Adrenal gland (tissue), 19 donors: ENCODE measurements at places on chromosomes 12 and 14. TPM values are rescaled to one million over a fixed set of nuclear protein-coding genes. Genes with fewer than 3 reads are reported as not detected.
A peak's percentile ranks its signal among the peaks of the same experiment; 100 is the strongest.

Gene KRT6A
- total RNA-seq: not detected

DNA sequence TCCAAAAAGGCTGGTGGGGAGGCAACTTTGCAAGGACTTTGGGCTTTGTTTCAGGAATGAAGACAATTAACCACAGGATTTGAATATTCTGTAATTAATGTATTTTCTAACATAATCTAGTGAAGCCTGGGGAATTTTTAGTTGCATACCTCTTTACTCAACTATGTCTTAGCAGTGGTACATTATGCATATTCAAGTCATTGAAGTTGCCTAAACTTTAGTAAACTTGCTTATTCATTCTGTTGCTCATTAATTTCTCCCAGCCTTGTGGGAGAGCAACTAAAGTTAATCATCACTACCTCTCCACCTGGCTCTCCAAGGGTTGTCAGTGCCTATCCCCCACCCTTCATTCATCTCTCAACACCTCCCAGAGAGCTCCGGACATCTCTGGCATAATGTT is 54.2 kb downstream of the IFNG-AS1 start:
- H3K27me3 ChIP-seq: no peaks in the 10 kb centered on the region
- no peak overlapping the region for H3K4me3 ChIP-seq
- no peak overlapping the region for H3K27ac ChIP-seq
- no peaks in the 10 kb centered on the region for H3K4me1 ChIP-seq
- no peak for DNase-seq

DNA sequence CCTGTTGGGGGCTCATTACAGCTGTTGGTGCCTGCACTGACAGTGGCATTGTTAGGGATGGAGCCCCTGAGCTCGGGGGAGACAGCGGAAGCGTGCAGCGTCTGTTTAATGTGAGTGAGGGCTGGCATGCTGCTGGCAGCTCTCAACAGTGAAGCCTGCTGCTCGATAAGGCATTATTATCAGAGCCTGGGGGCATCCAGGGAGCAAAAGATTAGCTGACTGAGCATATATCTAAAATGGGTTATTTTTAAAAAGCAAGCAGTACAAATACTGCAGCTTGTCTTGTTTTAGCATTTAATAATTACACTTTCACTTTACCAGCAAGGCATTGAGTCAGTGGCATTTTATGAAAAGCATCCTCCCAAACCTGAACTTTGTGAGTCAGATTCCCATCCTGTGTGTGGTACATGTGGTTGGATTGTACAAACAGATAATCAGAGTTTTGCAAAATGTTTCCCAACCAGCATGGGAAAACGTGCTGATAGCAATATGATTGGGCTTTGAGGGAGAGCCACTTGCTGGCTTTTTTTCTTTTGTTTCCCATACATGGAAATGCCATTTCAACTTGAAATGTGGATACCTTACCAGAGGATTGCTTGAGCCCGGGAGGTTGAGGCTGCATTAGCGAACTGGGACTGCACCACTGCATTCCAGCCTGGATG is 150.8 kb downstream of the PRKCH start:
- no peaks in the 10 kb centered on the region for H3K36me3 ChIP-seq
- H3K27me3 ChIP-seq: no peaks in the 10 kb centered on the region
- H3K27ac ChIP-seq: peak overlapping the region; percentile 88
- H3K4me1 ChIP-seq: peaks cover 14% of the 10 kb centered on the region
- DNase-seq: peak; percentile 63
- H3K4me3 ChIP-seq: no peak overlapping the region

DNA sequence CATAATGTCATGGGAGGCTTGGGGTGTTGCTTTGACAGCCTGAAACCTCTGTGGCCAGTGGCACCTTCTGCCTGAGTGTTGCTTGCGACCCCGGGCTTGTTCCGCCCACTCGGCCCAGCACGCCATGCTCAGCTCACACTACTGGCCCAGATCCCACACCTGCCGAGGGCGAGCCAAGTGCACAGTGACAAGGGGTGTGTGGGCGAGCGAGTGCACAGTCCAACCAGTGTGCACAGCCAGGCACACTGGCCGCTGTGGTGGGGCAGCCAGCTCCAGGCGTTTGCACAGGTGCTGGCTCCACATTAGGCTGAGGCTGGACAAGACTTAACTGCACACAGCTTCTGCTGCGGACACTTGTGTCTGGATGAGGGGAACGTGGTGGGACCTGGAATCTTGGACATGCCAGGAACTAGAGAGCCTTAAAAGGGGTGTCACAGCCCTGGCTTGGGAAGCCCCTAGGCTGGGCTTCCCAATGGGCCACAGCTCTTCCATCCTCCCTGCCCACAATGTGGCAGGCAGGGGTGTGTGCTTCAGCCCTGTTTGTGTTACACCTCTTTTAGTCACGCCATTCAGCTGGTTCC is 609.2 kb upstream of the FOXG1 start:
- H3K4me3 ChIP-seq: no peak overlapping the region
- H3K27ac ChIP-seq: no peak overlapping the region
- H3K27me3 ChIP-seq: no peaks in the 10 kb centered on the region
- no peaks in the 10 kb centered on the region for H3K4me1 ChIP-seq
- no peak for DNase-seq

Gene SPIC
- not detected for total RNA-seq

DNA sequence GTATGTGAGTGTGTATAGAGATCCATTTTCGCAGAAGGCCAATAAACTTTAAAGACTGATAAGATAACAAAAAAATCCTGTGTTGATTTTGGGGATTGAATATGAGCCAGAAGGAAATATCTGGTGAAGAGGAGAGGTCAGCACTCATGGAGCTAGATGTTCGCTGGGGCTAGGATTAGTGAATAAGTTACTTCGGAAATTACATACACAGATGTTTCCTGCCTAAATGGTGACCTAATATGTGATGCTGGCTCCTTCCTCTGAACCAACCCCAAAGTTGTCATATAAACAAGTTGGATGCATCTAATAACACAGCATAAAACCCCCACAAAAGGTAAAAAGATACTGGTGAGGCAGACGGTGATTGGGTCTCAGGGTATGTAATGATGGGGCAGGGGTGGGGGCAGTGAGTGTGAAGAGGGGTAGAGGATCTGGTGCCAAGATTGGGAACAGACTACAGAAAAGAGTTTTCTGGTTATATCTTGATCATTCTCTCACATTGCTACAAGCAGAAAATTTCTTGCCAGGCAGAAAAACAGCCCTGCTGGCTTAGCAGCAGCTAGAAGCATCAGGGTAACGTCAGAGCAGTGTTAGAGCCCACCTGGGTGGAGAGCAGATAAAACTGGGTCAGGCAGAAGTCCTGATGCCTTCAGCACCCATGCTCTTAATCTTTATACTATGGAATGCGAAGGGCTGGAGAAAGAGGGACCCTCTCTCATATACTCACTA is 140.4 kb upstream of the GZMB start:
- no peak overlapping the region for H3K4me3 ChIP-seq
- H3K4me1 ChIP-seq: no peaks in the 10 kb centered on the region
- no peaks in the 10 kb centered on the region for H3K27me3 ChIP-seq
- H3K36me3 ChIP-seq: no peaks in the 10 kb centered on the region

Gene SCARB1
- total RNA-seq: 1,082 TPM

GRCh38 chr14:94649543-94650443 is 37.6 kb downstream of the SERPINA3 start:
- no peak overlapping the region for H3K4me3 ChIP-seq
- H3K27me3 ChIP-seq: no peaks in the 10 kb centered on the region
- no peak for DNase-seq
- no peaks in the 10 kb centered on the region for H3K36me3 ChIP-seq
- H3K4me1 ChIP-seq: peaks cover 4% of the 10 kb centered on the region
- H3K27ac ChIP-seq: no peak overlapping the region

- H3K36me3 ChIP-seq: peaks cover 12% of the 10 kb centered on the region
- H3K27me3 ChIP-seq: no peaks in the 10 kb centered on the region
- no peak overlapping the region for H3K4me3 ChIP-seq
- H3K4me1 ChIP-seq: peaks cover 22% of the 10 kb centered on the region
- DNase-seq: peak; percentile 58
Measured at GRCh38 chr14:77120771-77121743, 20.5 kb downstream of the ZDHHC22 start.

DNA sequence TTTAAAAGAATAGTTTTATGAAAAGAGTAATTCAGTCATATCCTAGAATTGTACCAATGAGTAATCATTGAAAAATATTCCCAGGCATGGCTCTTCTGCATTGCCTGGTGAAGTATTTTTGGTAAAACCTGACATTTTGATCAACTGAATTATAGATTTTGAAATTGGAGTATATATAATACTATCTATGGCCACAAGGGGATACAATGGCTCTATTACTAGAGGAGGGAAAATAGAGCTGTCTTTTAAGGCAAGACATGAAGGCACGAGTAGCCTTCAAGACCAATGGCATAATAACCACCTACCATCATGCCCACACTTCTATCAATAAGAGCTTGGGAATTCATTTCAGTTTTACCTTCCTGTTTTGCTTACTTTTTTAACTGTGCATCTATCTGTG is 1241.4 kb upstream of the TMEM132C start:
- no peak for DNase-seq
- H3K27me3 ChIP-seq: peaks cover 4% of the 10 kb centered on the region
- no peaks in the 10 kb centered on the region for H3K4me1 ChIP-seq
- H3K4me3 ChIP-seq: no peak overlapping the region
- no peak overlapping the region for H3K27ac ChIP-seq

DNA sequence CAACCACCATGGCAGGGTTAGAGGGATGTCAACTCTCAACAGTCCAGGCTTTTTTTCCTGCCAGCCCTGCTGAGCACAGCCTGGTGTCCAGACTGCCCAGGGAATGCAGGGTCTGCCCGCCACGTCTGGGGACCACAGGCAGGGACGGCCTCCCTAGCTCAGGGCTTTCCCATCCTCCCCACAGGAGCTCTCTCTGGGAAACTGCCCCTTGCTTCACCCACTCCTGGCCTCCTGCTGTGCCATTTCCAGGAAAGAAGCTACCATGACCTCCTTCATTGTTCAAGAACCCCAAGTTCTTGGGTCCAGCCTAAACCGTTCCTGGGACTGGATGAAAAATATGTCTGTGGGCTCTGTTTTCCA is 4.8 kb downstream of the SCNN1A start:
- no peaks in the 10 kb centered on the region for H3K27me3 ChIP-seq
- peak overlapping the region; percentile 85 for H3K27ac ChIP-seq
- no peak overlapping the region for H3K4me3 ChIP-seq
- no peaks in the 10 kb centered on the region for H3K36me3 ChIP-seq
- DNase-seq: no peak
- H3K4me1 ChIP-seq: peaks cover 51% of the 10 kb centered on the region

DNA sequence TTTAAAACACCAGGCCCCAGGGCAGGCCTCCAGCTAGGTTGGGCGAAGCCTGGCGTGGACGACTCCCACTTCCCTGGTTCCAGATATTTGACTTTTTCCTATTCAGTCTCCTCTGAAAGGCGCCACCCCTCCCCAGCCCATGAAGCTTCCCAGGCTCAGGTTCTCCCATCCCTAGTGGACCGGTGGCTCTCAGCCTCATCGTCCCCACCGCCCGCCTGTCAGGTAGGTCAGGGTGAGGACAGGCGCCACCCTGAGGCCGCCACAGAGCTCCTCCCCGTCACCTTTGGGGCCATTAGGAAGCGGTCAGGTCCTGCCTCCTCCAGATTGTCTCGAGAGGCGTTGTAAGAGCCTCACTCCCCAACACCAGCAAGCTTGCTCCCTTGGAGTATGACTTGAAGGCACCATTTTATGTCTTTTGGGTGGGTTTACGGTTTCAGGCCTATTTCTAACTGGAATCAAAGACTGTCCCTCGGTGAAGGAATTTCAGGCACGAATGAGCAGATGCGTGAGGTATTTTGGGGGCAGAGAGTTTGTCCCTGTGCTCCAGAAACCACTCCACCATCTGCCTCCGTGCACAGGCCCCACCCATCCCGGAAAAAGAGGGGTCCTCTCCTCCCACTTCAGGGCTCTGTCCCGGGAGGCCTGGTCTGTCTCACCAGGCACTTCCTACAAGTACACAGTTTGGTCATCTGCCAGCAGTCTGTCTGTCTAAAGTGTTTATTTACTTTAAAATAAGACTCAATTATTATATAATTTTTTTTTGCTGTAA is 55.6 kb downstream of the TSPAN9 start:
- H3K4me3 ChIP-seq: no peak overlapping the region
- no peak for DNase-seq
- no peak overlapping the region for H3K27ac ChIP-seq
- H3K36me3 ChIP-seq: no peaks in the 10 kb centered on the region
- no peaks in the 10 kb centered on the region for H3K27me3 ChIP-seq
- H3K4me1 ChIP-seq: peaks cover 11% of the 10 kb centered on the region

DNA sequence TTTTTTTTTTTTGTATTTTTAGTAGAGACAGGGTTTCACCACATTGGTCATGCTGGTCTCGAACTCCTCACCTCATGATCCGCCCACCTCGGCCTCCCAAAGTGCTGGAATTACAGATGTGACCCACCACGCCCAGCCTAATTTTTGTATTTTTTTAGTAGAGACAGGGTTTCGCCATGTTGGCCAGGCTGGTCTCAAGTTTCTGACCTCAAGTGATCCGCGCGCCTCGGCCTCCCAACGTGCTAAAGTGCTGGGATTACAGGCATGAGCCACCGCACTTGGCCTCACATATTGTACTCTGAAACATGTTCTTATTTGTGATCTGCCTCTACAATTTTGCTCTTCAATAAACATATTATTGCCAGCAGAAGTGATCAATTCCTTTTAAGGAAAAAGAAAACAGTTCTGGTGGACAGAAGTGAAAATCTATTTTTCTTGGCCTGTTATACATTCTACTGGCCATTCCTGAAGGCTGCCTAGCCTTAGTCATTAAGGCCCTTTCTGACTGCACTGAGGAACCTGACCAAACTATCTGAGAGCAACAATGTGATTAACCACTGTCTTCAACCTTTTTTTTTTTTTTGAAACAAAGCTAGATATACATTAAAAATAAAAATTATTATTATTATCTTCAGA is 36.1 kb downstream of the SNX6 start:
- peaks cover 95% of the 10 kb centered on the region for H3K36me3 ChIP-seq
- no peaks in the 10 kb centered on the region for H3K4me1 ChIP-seq
- H3K4me3 ChIP-seq: no peak overlapping the region
- no peaks in the 10 kb centered on the region for H3K27me3 ChIP-seq

DNA sequence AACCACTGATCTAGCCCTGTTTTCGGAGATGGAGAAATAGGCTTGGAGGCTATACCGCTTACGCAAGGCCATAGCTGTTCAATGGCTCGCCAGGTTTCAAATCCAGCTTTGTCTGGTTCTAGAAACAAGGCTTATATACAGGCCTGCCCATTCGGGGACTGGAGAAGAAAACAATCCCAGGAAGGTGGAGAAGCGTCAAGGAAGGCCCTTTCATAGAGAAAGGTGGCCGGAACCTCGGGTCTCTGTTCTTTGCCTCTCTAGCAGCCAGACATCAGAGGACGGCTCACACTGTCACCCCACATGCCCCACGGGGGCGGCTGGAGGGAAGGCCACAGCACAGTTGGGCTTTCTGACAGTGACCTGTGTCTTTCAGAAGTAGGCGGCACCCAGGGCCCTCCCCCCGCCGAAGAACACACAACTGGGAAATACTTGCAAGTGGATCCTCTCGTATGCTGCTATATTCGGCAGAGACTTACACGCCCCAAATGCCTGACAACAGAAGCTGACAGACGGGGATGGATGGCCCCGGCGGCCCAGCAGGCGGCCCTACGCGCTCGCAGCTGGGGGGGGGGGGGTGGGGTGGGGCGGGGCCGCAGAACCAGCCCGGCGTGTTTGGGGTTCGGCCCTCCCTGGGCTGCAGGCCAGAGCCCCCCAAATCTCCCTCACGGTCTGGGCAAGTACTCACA is 4.5 kb upstream of the SETD1B start:
- peak overlapping the region; percentile 100 for H3K27ac ChIP-seq
- no peaks in the 10 kb centered on the region for H3K27me3 ChIP-seq
- H3K4me1 ChIP-seq: peaks cover 48% of the 10 kb centered on the region
- DNase-seq: peak; percentile 94

- no peak for DNase-seq
- H3K27ac ChIP-seq: peak overlapping the region; percentile 54
- H3K4me1 ChIP-seq: peaks cover 43% of the 10 kb centered on the region
- no peaks in the 10 kb centered on the region for H3K27me3 ChIP-seq
Measured at GRCh38 chr12:52175371-52176350, 16.2 kb downstream of the KRT80 start.

Gene RILPL1
- total RNA-seq: 12.9 TPM

Gene INHBC
- total RNA-seq: not detected
